Osteocyte (in vitro differentiated cells): ENCODE measurements at places on chromosomes 6 and 20. TPM values are rescaled to one million over a fixed set of nuclear protein-coding genes. Genes with fewer than 3 reads are reported as not detected.

DNA sequence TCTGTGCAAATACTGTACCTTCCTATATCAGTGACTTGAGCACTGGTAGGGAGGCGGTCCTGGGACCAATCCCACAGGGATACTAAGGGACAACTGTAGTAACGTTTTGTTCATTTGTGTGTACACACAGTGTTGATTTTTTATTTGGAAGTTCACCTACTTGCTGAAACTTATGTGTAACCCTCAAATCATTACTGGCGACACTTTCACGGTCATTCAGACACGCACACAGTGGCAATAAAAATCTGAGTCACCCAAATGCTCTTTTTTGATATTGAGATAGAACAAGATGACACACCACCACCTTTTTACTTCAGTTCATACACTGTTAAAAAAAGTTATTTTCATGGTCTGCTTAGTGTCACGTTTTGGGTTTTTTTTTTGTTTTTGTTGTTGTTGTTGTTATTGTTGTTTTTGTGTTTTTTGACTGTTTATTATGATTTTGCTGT is 79.8 kb downstream of the QKI start:
- DNase-seq: no peak

DNA sequence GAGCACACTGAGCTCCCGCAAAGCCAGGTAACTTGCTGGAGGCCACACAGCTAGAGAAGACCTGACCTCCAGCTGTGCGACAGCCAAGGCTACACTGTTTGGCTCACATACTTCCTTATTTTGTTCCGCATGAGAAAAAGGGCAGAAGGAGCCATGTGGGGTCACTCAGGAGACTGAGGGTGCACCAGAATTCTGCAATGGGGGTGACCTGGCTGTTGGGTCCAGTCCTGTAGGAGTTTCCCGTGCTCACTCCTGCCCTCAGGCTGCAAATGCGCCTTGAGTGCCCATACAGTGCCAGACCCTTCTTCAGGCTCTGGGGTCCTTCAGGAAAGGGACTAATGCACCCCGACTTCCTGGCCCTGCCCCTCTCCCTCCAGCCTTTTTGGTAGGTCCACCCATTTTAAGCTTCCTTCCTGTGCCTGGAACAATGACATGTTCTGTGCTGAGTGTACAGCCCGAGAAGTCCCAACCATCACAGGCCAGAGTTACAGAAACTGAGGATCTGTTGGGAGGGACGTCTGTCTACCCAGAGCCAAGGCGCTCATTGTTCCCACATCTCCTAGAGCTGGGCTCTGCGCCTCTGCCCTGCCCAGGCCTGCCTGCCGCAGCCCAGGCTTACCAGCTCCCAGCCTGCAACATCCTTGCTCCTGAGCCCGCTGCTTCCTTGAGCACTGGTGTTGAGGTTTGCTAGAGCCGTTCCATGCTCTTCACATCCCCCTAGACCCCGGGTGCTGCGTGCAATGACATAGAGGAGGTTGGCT is 33.5 kb upstream of the CD93 start:
- DNase-seq: no peak

DNA sequence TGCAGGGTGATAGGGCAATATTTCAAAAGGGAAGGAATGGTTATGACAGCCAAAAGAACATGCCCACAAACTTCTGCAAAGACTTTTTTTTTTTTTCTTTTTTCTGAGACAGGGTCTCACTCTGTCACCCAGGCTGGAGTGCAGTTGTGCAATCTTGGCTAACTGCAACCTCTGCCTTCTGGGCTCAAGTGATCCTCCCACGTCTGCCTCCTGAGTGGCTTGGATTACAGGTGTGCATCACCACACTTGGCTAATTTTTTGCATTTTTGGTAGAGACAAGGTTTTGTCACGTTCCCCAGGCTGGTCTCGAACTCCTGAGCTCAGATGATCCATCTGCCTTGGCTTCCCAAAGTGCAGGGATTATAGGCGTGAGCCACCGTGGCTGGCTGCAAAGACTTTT is 117.6 kb upstream of the ADGRF1 start:
- DNase-seq: no peak

DNA sequence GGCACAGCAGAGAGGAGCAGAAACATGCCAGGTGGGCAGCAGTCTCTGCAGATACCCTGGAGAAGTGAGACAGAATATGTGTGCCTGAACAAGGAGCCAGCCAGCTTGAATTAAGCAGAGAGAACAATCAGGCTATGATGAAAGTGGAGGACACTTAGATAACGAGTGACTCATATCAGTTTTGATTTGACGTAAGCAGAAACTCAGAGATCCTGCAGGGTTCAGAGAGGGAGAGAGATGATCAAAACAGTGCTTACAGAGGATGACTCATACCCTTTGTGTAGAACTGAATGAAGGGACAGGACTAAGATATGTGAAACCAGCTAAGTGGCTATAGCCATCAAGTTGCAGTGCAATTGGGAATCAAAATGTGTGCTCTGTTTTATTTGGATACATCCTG is 300.7 kb downstream of the TENT5A start:
- no peak for DNase-seq

GRCh38 chr20:32709632-32710121 is 33.6 kb downstream of the COMMD7 start:
- DNase-seq: no peak

Gene ELOVL2
- 55.1 and 57.0 TPM in 2 replicates for total RNA-seq

Gene NHSL1
- total RNA-seq: 19.0 and 21.2 TPM in 2 replicates

Gene PAK5
- total RNA-seq: not detected in 2 replicates

- DNase-seq: no peak
These were observed 36.9 kb downstream of the E2F3 start for GRCh38 chr6:20438462-20439070.

DNA sequence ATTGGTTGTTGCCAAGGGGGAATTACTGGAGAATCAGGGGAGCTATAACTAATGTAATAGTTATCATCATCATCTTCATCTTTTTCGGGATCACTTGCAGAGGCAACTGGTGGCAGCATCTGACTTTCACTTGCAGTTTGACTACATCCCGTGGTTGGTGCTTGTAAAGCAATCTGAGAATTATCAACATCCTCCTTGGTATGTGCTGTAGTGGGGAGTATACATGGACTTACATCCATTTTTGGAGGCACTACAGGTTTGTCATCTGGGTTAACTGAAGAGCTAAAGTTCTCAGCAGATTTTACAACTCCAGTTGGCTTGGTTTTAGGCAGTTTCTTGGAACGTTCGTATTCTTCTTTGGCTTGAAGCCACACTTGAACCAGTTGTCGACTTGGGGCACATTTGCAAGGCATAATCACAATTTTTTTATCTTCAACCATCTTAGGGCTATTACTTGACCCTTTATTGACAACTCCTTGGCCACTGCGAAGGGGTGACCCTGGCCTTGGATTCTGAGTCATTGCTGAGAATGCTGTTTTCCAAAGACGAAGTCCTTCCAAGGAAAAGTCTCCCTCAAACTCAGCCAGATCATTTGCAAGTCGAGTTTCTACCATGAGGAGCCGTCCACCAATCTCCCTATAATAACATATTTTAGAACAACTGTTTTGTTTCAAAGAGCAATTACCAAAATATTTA is 115.5 kb downstream of the REV3L start:
- DNase-seq: no peak

Gene CFB
- 4.2 and 6.9 TPM in 2 replicates for total RNA-seq

Gene GSTA2
- not detected in 2 replicates for total RNA-seq

DNA sequence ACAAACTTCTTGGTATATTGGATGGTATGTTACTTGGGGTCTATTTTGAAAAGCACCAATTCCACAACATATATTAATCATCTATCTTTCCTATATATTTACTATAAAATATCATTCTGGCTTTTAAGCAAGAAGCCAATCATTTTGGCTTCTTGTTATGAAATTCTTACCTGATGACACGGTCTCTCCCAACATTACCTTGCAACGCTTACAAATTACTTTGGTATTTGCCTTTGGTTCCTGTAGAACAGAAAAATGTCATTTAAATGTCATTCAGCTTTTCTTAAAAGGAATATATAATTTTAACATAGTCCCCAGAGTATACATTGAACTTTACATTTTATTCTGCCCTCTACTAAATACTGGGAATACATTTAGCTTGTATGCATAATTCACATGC is 27.4 kb downstream of the UBE3D start:
- no peak for DNase-seq

Gene COL9A3
- total RNA-seq: 1.7 and 1.8 TPM in 2 replicates
